ENCODE measurements at places on chromosomes 3 and 15. TPM values are rescaled to one million over a fixed set of nuclear protein-coding genes. Genes with fewer than 3 reads are reported as not detected.
A peak's percentile ranks its signal among the peaks of the same experiment; 100 is the strongest.

- H3K27ac ChIP-seq = no peak overlapping the region
- H3K36me3 ChIP-seq = no peaks in the 10 kb centered on the region
- H3K4me3 ChIP-seq = no peak overlapping the region
Observed at GRCh38 chr15:52010633-52011595, 8.1 kb upstream of the MAPK6 start.

DNA sequence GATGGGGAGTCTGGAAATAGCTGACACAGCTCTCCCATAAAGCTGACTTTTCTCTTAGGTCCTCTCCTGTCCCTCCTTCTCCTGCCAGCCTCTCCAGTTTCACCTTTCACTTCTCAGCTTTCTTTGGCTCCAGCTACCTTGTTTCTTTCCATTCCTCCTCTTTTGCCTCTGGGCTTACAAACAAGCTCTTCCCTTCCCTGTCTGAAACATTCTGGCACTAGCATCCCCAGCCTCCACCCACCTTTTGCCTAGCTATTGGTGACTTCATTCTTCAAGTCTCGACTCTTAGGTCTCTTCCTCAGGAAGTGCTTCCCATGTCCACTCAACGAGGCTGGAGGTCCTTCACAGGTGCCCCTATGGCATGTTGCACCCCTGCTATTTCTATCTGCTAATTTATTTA is 20.5 kb upstream of the AVEN start:
- no peaks in the 10 kb centered on the region for H3K27me3 ChIP-seq
- H3K4me3 ChIP-seq = no peak overlapping the region
- H3K27ac ChIP-seq = no peak overlapping the region
- DNase-seq = no peak
- H3K36me3 ChIP-seq = no peaks in the 10 kb centered on the region

- H3K27ac ChIP-seq = no peak overlapping the region
- H3K4me3 ChIP-seq = no peak overlapping the region
- no peaks in the 10 kb centered on the region for H3K36me3 ChIP-seq
Observed at GRCh38 chr3:7205962-7206361, 345.0 kb downstream of the GRM7 start.

Gene ASB14
- not detected for total RNA-seq

Gene STRA6
- 5.4 TPM for total RNA-seq

- H3K27ac ChIP-seq = peak overlapping the region; percentile 58
- H3K27me3 ChIP-seq = no peaks in the 10 kb centered on the region
- DNase-seq = no peak
- peaks cover 55% of the 10 kb centered on the region for H3K4me1 ChIP-seq
Observed at GRCh38 chr3:146077181-146077580, 83.8 kb downstream of the PLOD2 start.

DNA sequence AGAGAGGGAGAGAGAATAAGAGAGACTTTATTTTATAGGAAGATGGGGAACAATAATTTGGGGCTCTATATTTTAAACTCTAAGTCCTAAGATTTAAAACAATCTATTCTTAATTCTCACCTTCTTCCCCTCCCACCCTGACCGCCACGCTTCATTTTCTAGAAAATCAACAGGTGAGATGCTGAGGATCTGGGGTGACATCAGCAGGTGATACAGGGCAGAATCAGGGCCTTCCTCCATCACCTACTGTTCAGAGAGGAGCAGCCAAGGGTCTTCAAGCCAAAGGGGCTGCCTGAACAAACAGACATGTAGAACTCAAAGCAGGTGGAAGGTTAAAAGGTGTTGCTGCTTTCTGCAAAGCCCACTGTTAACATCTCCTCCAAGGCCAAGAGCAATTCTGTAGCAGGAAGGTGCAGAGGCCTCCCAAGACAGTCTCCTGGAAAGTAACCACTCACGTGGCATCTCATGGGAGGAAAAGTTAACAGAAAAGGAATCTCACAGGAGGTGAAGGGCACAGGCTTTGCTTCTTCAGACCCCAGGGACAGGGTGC is 183.6 kb upstream of the TLE3 start:
- H3K27ac ChIP-seq = no peak overlapping the region
- peaks cover 8% of the 10 kb centered on the region for H3K4me1 ChIP-seq
- no peak for DNase-seq
- peaks cover 28% of the 10 kb centered on the region for H3K27me3 ChIP-seq
- H3K36me3 ChIP-seq = no peaks in the 10 kb centered on the region
- H3K4me3 ChIP-seq = no peak overlapping the region

Gene IL17RB
- 0.22 TPM for total RNA-seq

- H3K27me3 ChIP-seq = no peaks in the 10 kb centered on the region
- no peak overlapping the region for H3K4me3 ChIP-seq
- H3K36me3 ChIP-seq = peaks cover 9% of the 10 kb centered on the region
- peaks cover 13% of the 10 kb centered on the region for H3K4me1 ChIP-seq
- no peak overlapping the region for H3K27ac ChIP-seq
Observed at GRCh38 chr15:77032647-77033416, 37.9 kb downstream of the PSTPIP1 start.

Gene GPR160
- 0.49 TPM for total RNA-seq

DNA sequence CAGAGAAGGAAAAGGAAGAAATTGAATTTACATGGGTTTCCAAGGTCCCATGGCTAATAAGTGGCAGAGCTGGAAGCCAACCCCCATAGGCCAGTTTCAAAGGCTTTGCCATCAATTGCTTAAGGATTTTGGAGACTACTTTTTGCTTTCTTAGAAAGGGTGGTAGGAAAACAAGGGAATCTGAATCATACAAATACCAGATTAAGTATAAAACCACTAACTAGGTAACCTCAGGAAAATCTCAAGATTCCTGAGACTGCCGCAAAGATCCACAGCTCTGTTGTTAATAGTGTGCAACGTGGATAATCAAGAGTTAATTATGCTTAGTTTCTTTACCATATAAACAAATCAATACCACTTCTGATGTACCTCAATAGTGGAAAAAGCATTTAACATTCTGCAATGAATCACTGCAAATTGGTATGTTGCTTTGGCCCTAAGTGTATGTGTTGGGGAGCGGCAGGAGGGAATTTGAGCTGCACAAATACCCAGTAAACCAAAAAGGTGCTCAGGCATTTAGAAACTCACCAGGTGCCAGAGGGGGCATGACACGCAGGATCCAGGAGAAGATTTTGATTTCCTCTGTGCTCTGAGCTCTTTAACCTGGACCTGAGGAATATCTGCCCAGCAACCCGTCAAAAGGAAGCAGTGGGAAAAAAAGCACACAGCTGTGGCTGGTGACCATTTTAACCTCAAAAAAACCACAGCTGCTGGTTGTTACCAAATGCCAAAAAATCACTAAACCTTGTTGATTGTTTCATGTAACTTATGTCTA is 22.0 kb downstream of the AADAC start:
- H3K36me3 ChIP-seq = no peaks in the 10 kb centered on the region
- no peaks in the 10 kb centered on the region for H3K27me3 ChIP-seq
- DNase-seq = no peak
- no peak overlapping the region for H3K27ac ChIP-seq
- peaks cover 14% of the 10 kb centered on the region for H3K4me1 ChIP-seq

DNA sequence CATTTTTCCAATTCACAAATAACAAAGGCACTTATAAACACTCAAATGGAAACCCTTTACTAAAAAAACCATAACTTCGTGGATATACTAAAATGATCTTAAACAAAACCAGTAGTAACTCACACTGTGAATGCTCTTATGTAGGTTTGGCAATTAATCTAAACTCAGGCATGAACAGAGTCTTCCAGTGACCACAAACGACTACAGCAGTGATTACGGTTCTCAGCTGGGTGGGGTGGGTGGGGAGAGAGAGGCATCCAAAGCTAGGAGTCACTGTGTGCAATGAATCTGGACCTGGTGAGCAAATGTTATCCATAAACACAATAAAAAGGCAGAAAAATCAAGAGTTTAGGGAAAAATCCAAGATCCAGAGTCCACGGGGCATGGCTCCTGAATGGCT is 21.3 kb downstream of the SLC12A8 start:
- H3K27me3 ChIP-seq = no peaks in the 10 kb centered on the region
- DNase-seq = no peak
- H3K4me3 ChIP-seq = no peak overlapping the region
- no peak overlapping the region for H3K27ac ChIP-seq

DNA sequence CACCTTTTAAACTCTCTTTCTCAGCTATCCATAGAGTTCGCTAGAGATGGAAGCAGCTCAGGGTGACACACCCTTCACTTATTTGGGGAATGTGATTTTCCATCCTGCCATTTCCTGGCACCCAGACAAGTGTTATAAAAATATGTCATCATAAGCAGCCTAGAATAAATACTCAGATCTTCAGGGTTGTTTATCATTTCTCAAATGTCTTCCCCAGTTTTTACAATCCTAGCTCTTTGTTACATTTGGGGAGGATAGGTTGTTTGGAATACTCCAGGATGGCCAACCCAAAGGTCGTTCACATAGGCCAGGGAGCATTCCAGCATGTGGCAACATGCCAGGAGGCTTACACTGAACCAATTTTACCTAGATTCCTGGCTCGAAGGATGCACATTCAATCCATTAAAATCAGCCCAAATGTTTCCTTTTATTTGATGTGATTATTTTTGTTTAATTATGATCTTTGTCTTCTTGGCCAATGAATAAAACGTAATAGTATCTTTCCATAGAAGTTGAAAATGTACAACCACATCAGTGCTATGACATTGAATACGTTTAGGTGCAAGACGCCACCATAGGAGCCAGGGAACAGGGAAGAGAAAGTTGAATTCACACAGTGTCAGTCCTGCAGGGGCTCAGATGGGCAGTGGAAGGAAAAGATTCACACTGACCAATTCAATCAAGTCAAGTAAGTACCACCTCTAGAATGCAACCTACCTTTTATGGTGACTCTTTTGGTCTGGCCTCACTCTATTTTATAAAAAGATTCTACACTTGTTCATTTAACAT is 537.7 kb upstream of the MDFIC2 start:
- peak overlapping the region; percentile 98 for H3K27ac ChIP-seq
- H3K4me1 ChIP-seq = peaks cover 71% of the 10 kb centered on the region
- no peak for DNase-seq
- peak overlapping the region; percentile 11 for H3K4me3 ChIP-seq
- peaks cover 11% of the 10 kb centered on the region for H3K36me3 ChIP-seq

GRCh38 chr3:66098436-66098835 is 59.7 kb upstream of the MAGI1 start:
- peaks cover 21% of the 10 kb centered on the region for H3K4me1 ChIP-seq
- no peaks in the 10 kb centered on the region for H3K36me3 ChIP-seq

DNA sequence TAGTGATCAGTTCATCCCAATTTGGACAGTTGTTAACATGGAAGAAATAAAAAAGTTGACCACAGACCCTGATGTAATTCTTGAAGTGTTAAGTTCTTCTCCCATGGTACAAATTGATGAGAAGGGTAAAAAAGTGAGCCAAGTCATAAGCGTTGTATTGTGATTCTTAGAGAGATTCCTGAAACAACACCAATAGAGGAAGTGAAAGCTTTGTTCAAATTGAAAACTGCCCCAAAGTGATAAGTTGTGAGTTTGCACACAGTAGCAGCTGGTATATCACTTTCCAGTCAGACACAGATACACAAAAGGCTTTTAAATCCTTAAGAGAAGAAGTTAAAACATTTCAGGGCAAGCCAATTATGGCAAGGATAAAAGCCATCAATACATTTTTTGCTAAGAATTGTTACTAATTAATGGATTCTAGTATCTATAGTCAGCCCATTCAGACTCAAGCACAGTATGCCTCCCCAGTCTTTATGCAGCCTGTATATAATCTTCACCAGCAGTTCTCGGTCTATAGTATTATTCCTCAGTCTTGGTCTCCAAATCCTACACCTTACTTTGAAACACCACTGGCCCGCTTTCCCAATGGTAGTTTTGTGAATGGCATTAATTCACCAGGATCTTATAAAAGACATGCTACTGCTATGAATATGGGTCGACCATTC is 38.2 kb downstream of the CDIN1 start:
- peaks cover 7% of the 10 kb centered on the region for H3K4me1 ChIP-seq
- no peak overlapping the region for H3K4me3 ChIP-seq
- peaks cover 2% of the 10 kb centered on the region for H3K36me3 ChIP-seq
- DNase-seq = no peak
- no peaks in the 10 kb centered on the region for H3K27me3 ChIP-seq

- DNase-seq = no peak
- no peaks in the 10 kb centered on the region for H3K27me3 ChIP-seq
- H3K4me3 ChIP-seq = no peak overlapping the region
Observed at GRCh38 chr15:49215768-49216739, 46.0 kb downstream of the GALK2 start.

DNA sequence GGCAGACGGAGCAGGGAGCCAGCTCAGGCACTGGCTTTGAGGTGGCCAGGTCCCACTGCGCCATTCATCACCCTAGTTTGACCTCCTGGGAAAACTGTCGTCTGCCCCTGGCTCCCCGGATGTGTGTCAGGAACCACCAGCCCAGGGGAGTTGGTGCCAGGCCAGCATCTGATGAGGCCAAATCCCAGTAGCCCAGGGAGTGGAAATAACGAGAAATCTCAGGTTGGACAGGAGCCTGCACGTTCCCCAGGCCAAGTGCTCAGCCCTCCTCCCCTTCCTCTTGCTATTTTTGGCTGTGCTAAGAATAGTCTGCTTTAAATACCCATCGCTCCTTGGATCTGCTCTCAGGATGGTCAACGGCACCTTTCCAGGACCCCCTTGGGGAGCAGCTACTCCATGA is 93.1 kb upstream of the RPL32 start:
- H3K27me3 ChIP-seq = no peaks in the 10 kb centered on the region
- no peak for DNase-seq
- peaks cover 28% of the 10 kb centered on the region for H3K4me1 ChIP-seq
- peaks cover under 1% of the 10 kb centered on the region for H3K36me3 ChIP-seq
- peak overlapping the region; percentile 30 for H3K4me3 ChIP-seq

- peaks cover 32% of the 10 kb centered on the region for H3K4me1 ChIP-seq
- H3K27ac ChIP-seq = no peak overlapping the region
- peaks cover 1% of the 10 kb centered on the region for H3K36me3 ChIP-seq
- no peaks in the 10 kb centered on the region for H3K27me3 ChIP-seq
Observed at GRCh38 chr3:129727707-129728106, 121.2 kb upstream of the PLXND1 start.

DNA sequence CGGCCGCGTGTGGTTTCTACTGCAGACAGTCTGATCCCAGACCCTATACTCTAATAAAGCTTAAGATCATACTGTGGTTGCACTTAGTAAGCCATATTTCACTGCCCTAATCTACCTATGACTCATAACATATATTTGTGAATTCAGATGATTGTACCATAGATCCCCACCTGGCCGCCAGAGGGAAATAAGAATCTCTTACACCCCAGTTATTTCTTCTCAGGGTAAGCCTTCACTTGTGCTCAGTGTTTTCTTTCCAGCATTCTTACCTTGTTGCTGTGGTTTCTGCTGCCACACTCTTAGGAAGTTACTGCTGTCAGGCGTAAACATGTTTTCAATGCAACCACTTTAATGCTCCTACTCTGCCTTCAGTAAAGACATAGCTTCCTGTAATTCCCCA is 105.9 kb downstream of the B3GALNT1 start:
- no peak overlapping the region for H3K4me3 ChIP-seq
- no peak for DNase-seq
- peaks cover 2% of the 10 kb centered on the region for H3K27me3 ChIP-seq
- no peak overlapping the region for H3K27ac ChIP-seq

Gene BSN
- total RNA-seq = 0.82 TPM

Gene TAGLN3
- total RNA-seq = not detected

DNA sequence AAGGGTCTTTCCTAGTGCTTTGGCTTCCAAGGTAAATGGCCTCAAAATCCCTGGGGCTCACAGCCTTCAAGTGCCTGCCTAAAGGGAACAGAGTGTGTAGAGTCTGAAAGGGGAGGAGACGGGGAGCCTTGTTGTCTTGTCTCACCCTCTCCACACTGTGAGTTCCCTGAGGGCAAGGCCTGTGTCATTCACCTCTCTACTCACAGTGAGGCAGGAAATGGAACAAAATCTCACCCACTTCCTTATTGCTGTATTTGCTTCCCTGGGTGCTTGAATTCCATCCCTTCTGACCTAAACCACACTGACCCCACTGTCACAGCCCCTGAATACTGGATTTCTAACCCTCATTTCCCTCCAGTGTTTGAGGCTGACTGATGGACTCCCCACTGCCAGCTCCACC is 197.5 kb downstream of the EPHB1 start:
- H3K27ac ChIP-seq = no peak overlapping the region
- H3K27me3 ChIP-seq = no peaks in the 10 kb centered on the region
- no peaks in the 10 kb centered on the region for H3K36me3 ChIP-seq
- H3K4me3 ChIP-seq = no peak overlapping the region

Data from chondrocyte (in vitro differentiated cells).